ENCODE measurements at places on chromosomes 6 and 20.
A peak's percentile ranks its signal among the peaks of the same experiment; 100 is the strongest.

- DNase-seq: no peak
Measured at GRCh38 chr20:50571466-50571865, 61.3 kb downstream of the PTPN1 start.

DNA sequence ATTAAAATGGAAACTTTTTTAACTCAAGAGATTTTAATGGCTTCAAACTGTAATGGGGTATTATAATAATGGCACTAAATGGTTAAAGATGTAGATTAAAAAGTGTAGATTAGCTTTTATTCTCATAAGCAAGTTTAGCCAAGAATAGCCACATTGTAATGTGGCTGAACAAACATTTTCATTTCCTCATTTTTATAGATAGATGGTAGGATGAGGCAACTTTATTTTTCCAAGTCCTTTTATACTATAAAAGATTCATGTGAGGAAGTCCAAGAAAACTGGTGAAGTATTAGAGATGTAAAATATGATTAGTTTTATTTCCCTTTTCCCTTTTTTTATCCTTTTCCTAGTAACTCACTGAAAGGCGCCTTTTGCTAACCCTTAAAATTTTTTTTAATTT is 88.8 kb downstream of the ATRN start:
- no peak for DNase-seq

- DNase-seq: no peak
Measured at GRCh38 chr6:53873922-53874321, 79.1 kb downstream of the LRRC1 start.

DNA sequence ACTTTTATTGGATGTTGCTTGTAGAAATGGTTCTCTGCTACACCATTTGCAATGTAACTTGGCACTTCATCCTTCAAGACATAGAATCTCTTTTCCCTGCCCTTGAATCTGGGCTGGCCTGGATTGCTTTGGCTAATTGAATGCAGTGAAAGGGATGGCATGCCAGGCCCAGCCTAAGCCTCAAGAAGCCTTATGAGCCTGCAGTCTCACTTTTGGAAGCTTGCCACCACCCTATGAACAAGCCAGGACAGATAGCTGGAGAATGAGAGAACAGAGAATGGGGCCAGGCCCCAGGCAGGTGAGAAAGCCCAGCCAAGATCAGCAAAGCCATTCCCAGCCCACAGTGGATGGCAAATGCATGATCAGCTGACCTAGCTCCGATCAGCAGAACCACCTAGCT is 350.7 kb upstream of the RNF24 start:
- DNase-seq: no peak

DNA sequence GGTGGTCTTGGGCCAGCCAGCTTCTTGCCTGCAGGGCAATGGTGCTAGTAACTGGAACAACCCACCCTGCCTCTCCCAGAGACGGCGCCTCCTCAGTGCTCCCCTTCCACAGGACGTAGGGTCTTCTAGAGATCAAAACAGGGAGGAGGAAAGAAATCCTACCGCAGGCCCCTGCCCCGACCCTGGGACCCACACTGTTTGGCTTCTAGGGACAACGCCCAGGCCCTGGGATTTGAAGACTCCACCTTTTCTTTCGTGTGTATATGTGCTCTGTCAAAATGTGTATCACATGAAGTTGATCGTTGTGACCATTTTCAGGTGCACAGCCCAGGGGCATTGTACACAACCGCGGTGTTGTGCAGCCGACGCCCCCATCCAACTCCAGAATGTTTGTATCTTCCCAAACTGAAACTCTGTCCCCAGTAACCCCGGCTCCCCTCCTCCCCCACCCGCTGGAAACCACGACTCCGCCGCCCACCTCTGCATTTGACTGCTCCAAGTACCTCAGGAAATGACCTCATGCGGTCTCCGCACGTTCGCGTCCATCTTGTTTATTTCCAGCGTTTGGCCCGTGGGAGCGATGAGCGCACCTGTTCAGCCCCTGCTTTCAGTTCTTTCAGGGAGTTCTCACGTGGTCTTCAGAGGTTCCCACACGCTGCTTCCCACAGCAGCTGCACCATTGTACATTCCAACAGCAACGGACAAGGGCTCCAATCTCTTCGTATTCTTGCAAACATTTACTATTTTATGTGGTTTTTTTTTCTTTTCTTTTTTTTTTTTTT is 3.4 kb upstream of the BHLHE23 start:
- DNase-seq: no peak

GRCh38 chr6:104887350-104887749 is 27.6 kb upstream of the HACE1 start:
- no peak for DNase-seq

GRCh38 chr6:119669221-119669620 is 319.7 kb upstream of the MAN1A1 start:
- DNase-seq: no peak

DNA sequence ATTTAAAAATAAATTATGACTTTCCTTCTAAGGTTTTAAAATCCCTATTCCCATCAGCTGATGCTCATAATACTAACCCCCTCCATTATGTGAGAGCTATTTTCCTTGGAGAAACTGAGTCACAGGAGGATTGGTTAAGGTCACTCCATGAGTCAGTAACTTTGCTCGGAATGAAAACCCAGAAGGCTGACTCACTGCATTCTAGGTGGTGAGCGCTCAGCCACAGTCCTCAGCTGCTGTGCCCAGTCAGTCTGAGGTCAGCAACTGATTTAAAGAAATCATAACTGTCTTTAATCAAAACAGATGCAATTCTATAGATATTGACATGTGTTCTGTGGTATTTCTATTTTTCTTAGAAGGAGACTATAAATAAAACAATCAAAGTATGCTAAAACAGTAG is 359.2 kb downstream of the GJA1 start:
- no peak for DNase-seq

- DNase-seq: peak; percentile 59
Measured at GRCh38 chr20:20410678-20411077, 42.8 kb downstream of the INSM1 start.

- no peak for DNase-seq
Measured at GRCh38 chr6:170462366-170463020, 90.6 kb downstream of the PSMB1 start.

DNA sequence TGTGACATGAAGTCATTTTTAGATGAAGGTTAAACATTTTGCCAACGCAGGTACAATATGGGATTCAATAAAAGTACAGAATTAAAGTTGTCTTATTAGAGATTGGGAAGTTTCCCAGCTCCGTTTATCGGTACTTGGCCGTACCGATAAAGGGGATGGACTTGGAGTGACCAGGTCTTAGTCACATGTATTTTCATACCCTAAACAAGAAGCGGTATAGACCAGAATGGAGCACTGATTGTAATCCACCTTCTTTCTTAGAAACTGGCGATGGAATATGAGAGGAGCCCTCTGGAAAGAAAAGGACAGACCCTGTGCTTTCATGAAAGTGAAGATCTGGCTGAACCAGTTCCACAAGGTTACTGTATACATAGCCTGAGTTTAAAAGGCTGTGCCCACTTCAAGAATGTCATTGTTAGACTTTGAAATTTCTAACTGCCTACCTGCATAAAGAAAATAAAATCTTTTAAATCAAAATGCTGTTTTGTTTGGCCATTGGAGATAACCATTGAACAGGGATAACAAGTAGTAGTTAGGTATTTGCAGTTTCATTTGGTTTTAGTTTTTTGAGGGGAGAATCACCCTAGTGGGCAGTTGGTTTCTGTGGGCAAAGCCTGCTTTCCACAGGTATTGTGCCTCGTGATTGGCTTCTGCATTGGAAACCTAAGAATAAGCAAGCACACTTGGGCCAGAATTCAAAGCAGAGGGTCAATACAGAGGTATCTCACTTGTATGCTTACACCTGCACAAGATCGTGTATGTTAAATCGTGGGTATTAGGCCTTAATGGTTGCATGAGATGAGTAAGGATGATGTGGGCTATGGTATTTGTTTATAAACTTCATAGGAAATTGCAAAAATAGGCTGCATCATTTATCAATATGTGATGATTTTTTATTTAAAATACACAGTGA is 11.2 kb upstream of the ZNFX1 start:
- DNase-seq: no peak

DNA sequence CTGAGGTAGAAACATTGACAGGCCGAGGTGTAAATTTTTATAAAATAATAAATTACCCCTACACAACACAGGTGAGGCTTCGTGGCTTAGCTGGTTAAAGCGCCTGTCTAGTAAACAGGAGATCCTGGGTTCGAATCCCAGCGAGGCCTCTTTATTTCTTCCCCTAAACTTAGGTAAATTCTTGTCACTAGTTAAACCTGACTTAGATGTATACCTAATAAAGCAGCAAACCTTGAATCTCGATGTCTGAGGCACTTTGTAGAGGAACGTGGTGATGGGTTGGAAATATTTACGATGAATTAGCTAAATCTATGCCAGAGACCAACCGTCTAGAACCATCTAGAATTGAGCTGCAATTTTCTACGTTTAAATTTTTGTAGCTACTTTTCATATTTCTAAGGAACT is 185.6 kb downstream of the OR2B2 start:
- DNase-seq: no peak

- DNase-seq: no peak
Measured at GRCh38 chr20:56964901-56965300, 301.5 kb downstream of the BMP7 start.

DNA sequence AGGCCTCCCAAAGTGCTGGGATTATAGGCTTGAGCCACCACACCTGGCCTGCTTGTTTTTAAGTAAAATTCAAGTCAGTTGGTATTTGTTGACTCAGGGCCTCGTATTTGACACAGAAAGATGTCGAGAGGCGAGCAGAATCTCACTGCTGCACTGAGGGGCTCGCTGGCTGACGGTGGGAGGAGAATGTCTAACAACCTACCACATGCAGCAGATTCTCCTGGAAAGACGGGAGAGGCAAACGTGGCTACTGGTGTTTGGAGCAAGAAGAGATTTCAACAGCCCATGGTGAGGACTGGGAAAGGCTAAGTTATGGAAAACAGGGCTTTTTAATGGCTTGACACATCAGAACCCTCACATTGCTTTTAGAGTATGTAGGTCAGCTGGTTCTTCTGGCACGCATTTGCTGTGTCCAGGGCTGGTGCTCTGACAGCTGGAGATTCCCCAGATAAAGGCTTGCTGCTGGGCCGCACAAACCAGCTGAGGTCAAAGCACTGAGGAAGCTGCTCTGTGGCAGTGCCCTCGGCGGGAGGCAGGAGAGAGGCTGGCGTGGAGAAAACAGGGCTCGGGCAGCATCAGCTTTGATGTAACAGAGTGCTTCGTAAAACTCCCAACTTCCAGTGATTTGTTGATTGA is 84.2 kb upstream of the FRMD1 start:
- no peak for DNase-seq

GRCh38 chr20:57389695-57390603 is 1.2 kb upstream of the RBM38 start:
- DNase-seq: no peak

- no peak for DNase-seq
Measured at GRCh38 chr6:7902867-7903266, 7.7 kb downstream of the TXNDC5 start.

DNA sequence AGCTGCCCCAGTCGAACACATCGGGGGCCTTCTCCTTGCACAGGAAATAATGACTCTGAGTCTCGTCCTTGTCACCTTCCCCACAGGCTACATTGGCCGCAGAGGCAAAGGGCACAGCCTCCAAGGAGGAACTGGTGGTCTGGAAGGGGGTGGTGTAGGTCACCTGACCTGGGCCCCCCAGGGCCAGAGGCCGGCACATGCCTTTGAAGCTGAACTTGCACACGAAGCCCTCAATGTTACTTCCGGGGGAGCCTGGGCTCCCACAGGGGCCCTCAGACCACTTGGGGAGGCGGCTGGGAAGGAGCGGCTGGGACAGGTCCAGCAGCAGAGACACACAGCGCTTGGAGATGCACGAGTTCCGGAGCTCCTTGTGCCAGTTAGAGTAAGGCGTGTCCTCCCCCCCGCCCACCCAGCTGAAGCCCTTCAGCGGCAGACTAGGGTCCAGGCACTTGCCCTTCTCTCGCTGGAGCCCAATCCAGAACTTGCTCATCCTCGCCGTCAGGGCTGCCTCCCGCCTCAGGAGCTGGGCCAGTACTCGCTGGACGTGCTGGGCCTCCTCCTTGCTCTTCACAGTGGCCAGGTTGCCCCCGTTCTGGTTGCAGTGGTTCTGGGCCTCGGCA is 578 bp downstream of the CD93 start:
- no peak for DNase-seq

DNA sequence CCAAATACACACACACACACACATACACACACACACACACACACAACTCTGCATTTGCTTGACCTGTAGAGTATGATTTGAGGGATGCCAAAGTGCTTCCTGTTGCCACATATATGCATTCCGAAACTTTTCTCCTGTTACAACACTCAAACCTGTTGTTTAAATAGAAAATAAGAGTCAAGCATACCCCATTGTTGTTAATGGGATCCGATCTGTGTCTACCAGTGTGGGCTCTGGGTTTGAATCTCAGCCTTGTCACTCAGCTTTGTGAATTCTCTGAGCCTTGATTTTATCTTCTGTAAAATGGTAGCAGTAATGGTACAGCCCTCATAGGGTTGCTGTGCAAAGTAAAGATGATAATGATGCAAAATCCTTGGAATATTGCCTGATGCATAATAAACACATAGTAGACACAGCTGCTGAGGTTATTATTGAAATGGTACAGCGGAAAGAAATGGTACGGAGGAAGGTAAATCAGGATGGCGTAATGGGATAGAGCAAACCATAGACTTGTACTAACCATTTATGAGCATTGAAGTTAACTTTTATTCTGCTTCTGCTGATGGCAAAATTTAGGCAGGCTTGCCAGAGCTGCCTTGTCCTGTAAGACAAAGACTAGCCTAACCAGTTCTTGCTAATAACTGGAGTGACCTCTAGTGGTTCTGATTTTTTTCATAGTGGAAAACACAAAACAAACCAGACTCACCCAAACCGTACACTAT is 113.5 kb upstream of the PHACTR1 start:
- no peak for DNase-seq

DNA sequence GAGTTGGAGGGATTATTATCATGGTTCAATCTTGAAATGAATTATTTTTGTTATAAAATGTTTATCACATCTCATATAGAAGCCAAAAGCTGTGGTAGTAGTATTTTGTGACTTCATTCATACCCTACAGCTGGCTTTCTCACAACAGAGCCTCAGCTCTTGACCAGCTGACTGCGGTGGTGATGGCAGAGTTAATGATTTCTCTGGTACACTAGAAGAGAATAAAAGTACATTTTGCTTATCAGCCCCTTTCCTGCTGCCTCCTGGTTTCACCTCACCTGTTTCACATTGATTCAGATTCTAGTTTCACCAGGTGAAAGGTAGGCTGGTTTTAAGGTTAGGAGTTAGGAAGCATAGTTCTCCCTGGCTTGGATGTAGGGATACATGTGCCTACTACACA is 55.7 kb downstream of the AFG1L start:
- no peak for DNase-seq

DNA sequence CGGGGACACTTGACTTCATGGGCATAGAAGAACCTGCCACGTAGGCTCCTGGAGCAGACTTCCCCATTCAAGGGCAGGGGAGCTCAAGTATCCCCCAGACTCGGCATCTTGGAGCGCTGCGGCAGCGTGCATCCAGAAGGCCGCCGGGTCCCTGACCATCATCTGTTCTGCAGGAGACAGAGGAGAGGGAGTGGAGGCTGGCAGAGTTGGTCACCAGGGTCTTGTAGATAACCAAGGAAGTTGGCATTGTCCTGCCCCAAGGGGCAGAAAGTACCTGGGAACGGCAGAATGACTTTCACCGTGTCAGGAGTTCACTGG is 82.8 kb downstream of the TCP11 start:
- DNase-seq: no peak
